ENCODE measurements at places on chromosomes 4 and X.

DNA sequence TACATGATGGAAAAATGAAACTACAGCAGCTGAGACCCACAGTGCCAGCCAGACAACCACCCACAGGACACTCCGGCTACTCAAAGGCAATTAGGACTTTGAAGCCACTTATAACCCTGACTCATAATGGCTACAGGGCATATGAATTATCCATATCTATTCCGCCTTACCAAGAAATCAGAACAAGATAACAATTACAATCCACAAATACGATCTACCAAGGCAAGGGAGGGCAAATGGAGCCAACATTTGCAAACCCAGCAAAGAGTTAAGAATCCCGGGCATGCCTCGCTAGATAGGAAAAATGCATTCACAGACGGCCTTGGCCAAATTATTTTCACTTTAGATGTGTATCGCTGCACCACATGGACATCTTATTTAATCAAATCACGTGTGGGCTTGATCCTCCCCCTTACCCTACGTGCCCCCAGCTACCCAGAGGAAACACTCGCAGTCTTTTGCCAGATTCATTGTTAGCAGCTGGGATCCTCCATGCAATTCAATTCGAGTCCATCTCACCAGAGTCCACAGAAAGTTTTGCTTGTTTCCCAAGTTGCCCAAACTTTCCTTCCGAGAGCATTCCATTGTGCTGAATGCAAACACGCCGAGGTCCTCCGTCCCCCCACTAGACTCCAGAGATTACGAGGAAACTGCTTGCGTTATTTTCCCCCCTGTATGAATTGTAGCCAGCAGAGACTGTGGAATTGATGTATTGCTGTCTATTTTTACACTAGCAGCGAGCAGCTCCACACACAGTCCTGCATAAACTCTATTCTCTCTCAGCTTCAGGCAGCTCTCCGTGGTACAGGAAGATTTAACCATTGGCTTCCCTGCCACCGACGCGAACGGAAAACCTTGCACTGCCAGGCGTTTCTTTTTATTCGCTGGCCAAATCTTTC lies 1.2 kb downstream of the PPARGC1A start:
- peak; percentile 48 for DNase-seq

DNA sequence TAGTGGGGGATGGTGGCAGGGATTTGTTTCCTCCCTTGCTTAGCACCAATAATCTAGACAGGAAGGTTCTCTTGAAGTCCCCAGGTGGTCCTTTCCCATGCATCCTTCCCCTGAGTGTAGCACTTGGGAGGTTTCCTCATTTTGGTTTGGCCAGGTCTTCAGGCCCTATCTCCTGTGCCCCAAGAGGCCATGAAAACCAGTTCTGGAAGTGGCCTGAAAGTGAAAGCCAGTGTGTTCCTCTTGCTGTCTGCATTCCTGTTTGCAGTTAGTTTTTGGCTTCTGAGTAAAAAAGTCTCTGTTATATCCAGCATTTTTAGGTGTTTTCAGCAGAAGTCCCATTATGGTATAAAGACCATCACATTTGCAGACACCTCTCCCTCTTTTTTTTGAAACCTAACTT lies 59.5 kb downstream of the MTM1 start:
- DNase-seq, result no peak

GRCh38 chrX:19566359-19567222 lies 51.3 kb upstream of the MAP3K15 start:
- peak; percentile 9 for DNase-seq

- DNase-seq, result no peak
Observed at GRCh38 chr4:80446248-80446647, 110.7 kb downstream of the CFAP299 start.

DNA sequence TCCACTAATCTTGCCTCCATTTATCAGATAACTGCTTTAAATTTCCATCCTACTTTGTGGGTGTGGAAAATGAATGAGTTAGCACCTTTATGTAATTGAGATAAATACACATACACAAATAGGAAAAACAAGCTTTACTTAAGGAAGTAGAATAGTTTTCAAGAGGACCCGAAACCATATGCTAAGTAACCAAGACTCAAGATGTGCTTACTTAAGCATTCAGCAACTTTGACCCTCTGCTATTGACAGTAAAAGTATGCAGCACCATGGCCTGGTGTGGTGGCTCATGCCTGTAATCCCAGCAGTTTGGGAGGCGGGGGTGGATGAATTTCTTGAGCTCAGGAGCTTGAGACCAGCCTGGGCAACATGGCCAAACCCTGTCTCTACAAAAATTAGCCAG lies 29.9 kb downstream of the RNF175 start:
- peak; percentile 18 for DNase-seq

DNA sequence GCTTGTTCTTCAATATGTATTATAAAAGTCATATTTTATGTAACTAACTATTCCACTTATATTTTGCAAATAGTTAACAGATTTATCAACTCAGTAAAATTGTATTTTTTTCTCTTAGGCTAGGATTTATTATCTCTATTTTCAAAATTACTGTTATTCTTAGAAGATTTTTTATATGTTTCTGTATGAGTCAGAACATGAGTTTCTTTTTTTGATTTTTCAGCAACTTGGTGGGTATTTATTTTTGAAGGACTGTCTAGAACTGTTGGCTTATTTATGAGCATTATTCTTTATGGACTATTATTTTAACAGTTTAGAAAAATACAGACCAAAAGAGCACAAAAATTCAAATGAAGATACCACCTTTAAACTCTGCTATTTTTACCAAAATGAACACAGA lies 6.8 kb downstream of the AIMP1 start:
- no peak for DNase-seq

DNA sequence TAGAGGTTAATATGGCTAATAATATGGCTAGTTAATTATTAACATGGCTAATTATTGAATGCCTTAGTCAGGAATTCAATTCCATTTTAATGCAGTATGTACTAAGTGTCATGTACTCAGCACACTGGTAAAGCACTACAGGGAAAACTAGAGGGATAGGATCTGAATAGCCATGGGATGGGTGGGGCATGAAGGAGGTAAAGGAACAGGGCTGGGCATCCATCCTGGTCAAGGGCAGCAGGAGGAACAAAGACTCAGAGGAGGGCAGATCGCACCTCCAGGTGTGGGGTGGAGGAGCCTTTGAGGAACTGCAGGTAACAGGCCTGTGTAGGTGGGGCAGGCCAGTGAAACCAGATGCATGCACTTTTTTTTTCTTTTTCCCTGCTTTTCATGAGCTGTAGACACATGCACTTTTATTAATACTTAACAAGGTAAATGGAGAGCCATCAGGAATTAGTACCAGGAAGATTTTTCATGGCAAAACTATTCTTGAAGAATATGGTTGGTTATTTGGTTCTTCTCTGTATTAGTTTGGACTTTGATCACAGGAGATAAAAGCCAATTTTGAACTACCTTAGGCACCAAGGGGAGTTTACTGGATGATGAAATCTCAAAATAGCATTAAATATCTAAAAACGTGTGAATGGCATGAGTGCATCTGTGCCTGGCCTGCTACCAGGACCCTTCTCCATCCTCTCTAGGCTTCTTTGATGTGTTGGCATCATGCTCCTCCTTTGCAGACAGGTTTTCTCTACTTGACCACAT lies 88.3 kb downstream of the CC2D2A start:
- DNase-seq, result no peak

DNA sequence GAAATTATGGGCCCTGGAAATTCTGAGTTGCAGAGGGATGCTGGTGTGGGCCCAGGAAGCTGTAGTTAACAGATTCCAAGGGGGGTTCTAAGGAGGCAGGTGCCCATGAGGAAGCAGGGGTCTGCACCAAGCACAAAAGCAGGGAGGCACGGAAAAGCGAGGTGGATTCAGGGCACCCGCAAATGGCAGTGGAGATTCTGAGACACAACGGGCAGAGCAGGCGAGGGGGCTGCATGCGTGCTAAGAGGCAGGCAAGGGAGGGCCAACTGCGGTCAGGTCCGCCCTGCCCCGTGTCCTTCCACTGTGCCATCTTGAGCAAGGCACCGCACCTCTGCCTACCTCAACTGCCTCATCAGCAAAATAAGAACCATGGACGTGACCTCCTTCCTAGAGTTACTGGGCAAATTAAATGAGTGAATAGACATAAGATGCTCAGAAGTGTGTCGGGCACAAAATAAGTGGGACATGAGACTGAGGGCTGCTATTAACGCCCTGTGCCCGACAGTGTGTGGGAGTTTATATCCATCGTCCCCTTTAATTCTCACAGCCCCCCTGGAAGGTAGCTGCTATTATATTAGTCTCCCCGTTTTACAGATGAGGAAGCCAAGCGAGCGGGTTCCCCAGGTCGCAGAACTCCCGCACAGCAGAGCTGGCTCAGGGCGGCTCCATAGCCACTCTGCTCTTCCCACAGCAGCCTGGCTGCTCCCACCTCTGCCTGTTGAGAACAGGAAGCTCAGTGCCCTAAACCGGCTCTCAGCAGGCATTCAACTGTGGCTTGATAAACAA lies 67.6 kb downstream of the PPP2R2C start:
- no peak for DNase-seq

DNA sequence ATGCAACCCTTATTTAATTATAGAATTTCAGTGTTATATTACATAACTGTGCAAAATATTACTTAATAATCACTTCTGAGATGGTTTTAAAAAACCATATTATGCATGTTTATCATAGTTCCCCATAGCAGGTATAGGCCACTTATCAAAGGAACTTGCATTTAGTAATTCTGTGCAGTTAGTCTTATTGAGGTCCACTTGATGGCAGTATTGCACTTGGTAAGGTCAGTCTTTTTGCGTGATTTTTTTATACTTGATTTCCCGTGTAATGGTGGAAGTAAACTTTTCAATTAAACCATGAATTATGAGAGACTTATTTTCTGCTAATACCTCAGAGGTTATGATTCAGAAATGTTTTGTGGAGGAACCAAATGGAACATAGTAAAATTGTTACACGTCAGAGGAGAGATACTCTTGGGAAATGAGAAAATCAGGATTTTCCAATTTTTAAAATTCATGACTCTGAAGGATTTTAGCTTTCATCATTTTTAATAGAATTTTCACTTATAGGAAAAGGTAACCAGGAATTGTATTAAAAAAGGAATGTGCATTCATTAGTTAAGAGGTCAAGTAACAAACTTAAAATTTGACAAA lies 230.0 kb downstream of the CCSER1 start:
- DNase-seq, result peak; percentile 28

DNA sequence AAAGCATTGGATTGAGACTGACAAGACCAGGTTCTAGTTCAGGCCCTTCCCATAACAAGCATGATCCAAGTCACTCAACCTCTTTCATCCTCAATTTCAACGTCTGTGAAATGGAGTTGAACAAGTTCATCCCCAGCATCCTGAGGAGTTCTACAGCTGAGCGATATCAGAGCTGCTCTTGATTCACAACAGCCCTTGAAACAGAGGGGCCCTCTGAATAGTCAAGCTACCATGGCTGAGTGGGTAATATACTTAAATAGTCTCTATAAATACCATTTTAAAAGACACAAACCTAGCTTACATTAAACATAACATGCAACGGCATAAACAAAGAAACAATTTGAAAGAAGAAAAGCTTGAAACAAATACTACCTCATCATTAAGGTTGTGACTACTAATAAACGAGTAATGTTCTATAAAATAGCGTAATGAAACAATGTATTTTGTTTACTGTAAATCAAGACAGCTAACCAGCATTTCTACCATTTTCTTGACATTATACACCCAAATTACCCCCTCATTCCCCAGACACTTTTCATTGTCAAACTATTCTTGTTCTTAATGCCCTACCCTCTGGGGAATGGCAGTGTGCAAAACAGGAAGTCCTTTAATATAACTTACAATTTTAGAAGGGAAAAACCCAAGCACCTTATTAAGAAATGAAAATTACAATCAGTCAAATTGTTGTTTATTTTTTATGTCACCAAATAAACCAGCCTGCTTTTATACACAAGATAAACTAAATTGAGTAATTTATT lies 202.3 kb downstream of the PARM1 start:
- no peak for DNase-seq

- peak; percentile 15 for DNase-seq
Observed at GRCh38 chrX:110454336-110454735, 95.7 kb downstream of the RTL9 start.

- no peak for DNase-seq
Observed at GRCh38 chr4:105194328-105195231, 47.9 kb downstream of the TET2 start.

GRCh38 chr4:130808492-130808891 lies 1712.5 kb downstream of the C4orf33 start:
- DNase-seq, result no peak

GRCh38 chrX:40543661-40544328 lies 37.0 kb upstream of the ATP6AP2 start:
- DNase-seq, result peak; percentile 46

- DNase-seq, result no peak
Observed at GRCh38 chr4:114304046-114304445, 294.6 kb upstream of the UGT8 start.

DNA sequence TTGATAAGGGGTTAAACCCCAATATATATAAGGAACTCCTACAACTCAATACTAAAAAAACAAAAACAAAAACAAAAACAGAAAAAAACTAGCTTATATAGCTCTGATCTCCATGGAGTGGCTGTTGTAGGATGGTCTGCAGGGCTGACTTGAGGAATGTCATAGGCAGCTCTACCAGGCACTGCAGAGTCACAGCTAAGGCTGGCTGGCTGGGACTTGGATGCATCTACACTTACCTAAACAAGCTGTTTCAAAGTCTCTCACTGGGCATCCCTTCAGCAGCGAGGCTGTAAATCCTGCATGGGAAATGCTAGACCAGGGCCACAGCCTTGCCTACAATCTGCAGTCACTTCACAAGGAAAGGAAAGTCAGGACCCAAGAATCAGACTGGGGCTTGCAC lies 61.3 kb downstream of the HOPX start:
- no peak for DNase-seq

- DNase-seq, result no peak
Observed at GRCh38 chrX:49075347-49075746, 1.5 kb upstream of the PRAF2 start.

DNA sequence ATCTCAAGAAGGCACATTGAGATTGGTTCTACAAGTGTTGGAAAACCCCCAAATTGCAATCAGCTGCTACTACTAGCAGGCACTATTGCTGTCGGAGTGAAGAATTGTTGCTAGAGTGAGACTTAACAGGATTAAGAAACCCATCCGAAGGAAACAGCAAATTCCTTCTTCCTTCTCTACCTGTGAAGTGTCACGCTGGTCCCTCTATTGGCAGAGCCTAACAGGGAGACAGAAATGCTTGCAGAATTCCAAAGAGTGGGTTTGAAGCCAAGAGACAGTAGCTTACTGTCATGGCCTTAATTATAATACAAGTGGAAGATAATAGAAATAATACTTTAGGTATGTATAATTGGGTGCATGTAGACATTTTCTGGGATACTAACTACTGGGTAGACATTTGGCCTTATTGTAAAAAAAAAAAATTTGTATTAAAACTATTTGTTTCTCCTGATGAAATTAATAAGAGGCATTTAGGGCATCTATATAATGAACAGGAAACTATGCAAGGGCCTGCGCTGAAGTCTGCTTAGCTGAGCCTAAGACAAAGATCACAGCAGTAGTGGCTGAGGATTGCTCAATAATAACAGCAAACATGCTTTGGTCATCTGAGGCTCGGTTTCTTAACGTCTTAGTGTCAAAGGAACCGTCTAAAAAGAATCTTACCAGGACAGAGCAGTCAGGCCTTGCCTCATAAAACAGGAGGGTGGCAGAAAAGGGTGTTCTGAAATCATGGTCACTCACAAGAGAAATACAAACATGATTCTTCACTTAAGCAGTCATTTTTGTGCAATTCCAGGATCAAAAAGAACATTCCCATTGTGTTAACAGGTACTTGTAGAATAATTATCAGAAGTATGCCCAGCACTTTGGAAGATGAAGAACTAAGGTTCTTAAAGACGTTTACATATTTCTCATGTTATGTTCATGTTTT lies 40.8 kb downstream of the FAM241A start:
- no peak for DNase-seq

- no peak for DNase-seq
Observed at GRCh38 chrX:17559728-17560379, 177.4 kb upstream of the SCML1 start.
